Colonic mucosa (tissue), 4 donors: ENCODE measurements at places on chromosomes 3 and 15. TPM values are rescaled to one million over a fixed set of nuclear protein-coding genes. Genes with fewer than 3 reads are reported as not detected.
A peak's percentile ranks its signal among the peaks of the same experiment; 100 is the strongest.

AMOTL2 gene
- total RNA-seq: 17.8 TPM

ZNF197 gene
- total RNA-seq: 13.5 TPM

CYP1A2 gene
- not detected for total RNA-seq

- peak; percentile 21 for DNase-seq
Observed at GRCh38 chr15:91408476-91409076, 308.5 kb downstream of the SV2B start.

- DNase-seq: no peak
Observed at GRCh38 chr3:31546162-31546561, 13.4 kb downstream of the STT3B start.

- DNase-seq: no peak
Observed at GRCh38 chr3:136620436-136620835, 131.7 kb downstream of the STAG1 start.

- no peak for DNase-seq
Observed at GRCh38 chr15:68518785-68519430, 59.9 kb upstream of the CORO2B start.
